ENCODE measurements at places on chromosomes 5 and 9.

GRCh38 chr9:124283228-124283814 is 25.6 kb downstream of the NEK6 start:
- no peak for DNase-seq

DNA sequence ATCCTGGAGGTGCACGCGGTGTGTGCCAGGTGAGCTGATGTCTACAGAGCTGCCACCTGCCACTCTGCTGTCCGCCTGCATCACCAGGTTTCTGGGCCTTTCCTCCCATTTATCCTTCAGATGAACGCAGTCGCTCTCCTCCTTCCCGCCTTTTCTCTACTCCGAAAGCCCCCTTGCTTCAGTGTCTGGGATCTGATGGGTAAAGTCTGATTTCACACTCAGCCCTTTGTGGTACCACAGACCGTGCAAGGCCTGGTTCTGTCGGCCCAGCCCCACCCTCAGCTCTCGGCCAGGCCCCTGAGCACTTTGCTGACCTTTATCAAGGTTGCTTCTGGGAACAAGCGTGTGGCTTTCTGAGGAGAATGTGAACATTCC is 32.5 kb downstream of the GLT6D1 start:
- no peak for DNase-seq

GRCh38 chr9:93864032-93864431 is 91.1 kb downstream of the BARX1 start:
- DNase-seq, result no peak

- DNase-seq, result no peak
Observed at GRCh38 chr9:76900884-76901440, 5.0 kb downstream of the PRUNE2 start.

DNA sequence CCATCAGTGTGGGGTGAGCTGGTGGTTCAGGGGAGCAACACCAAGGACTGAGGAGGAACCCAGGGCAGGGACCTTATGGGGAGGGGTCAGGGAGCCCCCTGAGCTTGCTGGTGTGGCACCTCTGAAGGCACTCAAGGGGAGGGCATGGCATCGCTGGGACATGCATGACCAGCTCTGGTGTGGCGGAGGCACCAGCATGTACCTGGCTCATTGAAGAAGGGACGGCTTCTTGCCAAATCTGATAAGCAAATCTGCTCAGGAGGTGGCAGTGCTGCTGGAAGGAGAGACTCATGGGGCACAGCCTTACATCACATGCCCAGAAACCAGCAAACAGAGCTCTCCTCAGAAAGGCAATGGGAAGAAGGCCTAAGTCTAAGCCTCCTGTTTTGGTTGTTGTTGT is 421.8 kb downstream of the SEMA5A start:
- no peak for DNase-seq
